Stimulated activated naive CD8-positive, alpha-beta T cell treated with anti-CD3 and anti-CD28 coated beads, Interleukin-15, Interleukin-2, amounts not matched to agents 100 U/mL and 50 U/mL, for 24 hours (primary cell): ENCODE measurements at places on chromosomes 7 and 10.

DNA sequence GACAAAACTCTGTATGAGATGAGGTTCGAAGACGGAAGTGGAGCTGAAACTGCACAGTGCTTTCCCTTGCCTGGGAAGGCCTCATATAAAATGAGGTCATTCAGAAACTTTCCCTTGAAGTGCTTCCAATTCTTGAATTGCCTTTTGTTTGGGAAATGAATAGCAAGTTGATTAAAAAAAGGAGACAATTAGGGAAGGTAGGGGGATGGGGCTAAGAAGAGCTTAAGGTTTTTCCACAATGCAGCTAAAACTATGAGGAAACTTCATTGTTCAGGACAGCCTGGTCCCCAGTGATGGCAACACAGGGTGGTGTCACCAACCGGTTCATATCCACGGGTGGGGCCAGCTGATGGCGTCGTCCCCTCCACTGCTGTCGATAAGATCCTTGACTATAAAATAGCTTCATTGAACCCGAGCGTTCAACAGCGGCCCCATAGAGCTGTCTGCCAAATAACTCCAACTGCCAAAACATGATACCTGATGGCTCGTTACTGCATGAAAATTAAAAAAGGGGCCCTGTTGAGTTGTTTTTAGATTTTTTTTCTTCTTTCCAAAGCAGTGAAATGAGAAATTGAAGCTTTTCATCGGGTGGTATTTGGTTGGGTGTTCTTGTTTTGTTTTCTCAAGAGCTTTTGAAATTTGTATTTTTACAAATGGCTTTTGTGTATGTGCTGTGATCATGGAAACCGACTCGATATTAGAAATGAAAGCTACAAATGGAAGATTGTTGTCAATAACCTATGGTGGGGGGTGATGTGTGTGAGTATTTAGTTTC lies 2.8 kb upstream of the CELF2 start:
- DNase-seq, result no peak

DNA sequence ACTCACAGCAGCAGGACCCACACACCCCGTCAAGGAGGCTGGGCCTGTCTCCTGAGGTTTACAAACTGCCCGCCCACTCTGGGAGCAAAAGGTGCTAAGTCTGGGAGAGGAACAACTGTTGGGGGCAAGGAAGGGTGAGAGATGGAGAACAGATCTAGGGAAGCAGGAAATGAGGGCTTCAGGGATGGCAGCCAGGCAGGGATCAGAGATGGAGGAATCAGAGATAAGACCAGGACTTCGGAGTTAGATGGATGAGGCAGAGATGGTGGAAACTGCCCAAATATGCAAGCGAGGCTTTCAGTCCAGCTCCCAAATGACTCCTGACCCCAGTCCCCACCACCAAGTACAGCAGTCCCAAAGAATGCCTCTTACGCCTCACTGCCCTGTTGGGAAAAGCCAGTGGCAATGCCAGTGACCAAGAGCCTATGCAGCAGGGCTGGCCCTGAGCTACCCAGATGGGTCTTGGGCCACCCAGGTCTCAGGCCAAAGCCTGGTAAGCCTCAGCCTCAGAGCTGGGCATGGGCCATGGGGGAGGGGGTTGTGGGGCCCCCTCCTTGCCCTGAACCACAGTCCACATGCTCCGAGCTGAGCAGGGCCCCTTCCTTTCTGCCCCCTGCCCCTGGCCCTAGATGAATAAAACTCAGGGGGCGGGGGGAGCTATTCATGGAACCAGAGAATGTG lies 39.5 kb upstream of the SLF2 start:
- DNase-seq, result no peak

GRCh38 chr7:84060000-84060399 lies 134.6 kb downstream of the SEMA3A start:
- no peak for DNase-seq

DNA sequence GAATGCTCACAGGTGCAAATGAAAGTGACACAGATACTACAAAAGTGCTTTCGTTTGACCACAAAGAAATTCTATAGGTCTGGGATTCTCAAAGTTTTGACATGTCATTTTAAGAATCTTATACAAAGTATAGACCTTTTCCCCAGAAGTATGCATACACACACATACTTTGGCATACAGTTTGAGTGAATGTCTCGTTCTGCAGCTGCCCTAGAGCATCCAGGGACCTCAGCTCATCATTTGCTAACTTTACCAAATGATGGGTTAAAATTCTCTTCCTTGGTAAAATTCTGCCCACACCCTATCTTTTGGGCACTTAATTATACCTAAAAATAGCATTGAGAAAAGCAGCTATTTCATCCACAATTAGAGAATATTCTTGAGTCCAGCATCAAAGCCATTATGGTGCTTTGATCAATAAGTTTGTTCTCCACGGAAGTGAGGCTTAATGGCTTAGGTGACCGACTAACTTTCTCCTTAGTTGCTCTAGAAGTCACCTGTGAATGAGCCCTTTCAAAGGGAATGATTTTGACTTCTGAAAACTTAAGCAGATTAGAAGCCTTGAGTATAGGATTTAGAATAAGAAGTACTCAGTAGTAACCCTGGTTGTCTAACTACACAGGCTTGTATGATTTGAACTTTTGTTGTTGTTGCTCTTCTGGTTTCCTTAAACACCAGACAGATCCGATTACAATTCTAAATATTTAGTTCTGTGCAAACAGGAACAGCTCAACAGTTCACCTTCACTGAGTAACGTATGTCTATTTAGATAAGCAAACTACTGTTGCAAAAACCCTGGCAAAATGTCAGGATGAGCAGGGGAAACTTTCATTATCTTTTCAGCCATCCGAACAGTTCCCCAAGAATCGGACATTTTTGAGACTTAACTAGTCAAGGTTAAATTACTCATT lies 70.6 kb downstream of the CNNM2 start:
- DNase-seq, result no peak

GRCh38 chr10:131892806-131893675 lies 7.8 kb upstream of the PPP2R2D start:
- no peak for DNase-seq
